Right ventricle myocardium superior (tissue), 1 donor: ENCODE measurements at places on chromosomes 12 and 14. TPM values are rescaled to one million over a fixed set of nuclear protein-coding genes. Genes with fewer than 3 reads are reported as not detected.

DNA sequence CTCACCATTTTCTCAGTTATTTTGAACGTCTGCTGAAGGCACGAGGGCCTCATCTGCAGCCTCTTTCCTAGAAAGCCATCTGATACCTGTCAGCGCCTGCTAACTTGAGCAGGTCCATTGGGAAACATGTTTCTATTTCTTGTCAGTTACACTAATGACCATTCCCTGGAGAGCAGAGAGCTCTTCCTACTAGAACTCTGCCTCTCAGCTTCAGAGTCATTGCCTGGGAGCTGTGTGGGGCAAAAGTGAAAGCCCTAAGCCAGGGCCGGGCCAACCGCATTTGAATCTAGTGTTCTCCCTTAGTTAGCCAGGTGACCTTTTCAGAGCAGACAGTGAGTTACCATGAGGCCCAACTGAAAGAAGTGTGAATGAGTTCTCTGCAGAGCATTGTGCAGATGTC lies 135.8 kb downstream of the EML1 start:
- DNase-seq = no peak

GRCh38 chr12:52537101-52537500 lies 15.8 kb downstream of the KRT71 start:
- DNase-seq = no peak

DNA sequence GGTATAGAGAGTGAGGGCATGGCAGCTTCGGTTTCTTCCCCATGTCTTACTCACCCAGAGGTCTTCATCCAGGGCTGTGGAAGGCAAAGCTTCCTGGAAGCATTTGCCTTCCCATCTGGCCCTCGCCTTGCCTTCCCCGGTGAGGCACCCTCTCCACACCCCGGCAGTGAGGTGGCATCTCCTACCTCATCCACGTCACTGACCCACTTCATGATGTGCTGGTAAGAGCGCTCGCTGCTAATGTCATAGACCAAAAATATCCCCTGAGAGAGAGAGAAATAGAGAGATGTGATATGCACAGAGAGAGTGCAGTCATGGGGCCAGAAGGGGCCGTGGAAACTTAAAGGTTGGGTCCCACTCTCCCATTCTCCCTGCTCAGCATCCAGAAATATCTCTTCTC lies 8.3 kb upstream of the GPX2 start:
- peak; percentile 64 for DNase-seq

DNA sequence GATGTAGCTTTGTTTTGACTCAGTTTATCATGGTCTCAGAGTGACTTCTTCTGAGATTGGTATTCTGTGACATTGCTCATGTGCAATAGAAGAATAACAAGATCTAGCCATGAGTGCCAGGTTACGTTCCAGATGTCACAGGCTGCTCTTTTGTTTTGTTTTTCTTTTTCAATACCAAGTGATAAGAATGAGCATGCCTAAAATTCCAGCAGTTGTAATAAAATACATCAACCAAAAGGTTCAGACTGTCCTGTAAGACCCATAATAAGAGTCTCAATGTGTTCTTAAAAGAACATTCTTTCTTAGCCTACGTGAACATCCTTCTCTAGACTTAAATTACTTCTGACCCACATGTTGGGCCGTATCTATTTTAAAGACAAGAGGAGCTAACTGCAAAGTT lies 669.2 kb downstream of the DIO2 start:
- no peak for DNase-seq

- DNase-seq = no peak
Observed at GRCh38 chr14:99043756-99044155, 228.2 kb downstream of the BCL11B start.

DNA sequence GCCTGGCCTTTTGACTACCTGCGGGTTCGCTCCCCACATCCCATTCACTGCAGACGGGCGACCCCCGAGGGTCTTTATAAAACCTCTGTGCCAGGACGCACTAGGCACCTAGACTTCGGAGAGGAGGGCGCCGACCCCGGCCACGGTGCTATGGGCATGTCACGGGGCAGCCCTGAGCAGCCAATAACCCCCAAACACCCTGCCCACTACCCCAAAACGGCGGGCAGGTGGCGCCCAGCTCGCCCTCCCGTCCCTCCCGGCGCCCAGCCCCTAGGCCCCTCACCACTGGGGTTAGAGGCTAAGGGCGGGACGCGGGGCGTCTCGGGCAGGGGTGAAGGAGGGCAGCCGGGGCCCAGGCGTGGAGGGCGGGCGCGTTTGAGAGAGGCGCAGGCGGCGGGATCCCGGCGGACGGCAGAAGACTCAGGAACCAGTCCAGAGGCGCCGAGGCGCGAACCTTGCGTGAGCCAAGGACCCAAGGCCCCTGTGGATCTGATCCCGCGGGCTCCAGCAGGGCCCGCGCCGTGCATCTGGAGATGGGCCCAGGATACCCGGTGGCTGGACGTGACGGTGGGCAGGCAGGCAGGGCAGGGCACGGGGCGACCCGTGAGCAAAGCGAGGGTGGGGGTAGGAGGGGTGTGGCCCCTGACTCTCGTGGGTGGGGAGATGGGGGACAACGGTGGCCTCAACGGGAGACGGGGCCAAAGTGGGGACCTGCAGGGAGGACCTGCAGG lies 11.1 kb downstream of the KRT85 start:
- no peak for DNase-seq

- DNase-seq = no peak
Observed at GRCh38 chr14:59101476-59101875, 87.0 kb upstream of the DAAM1 start.

DNA sequence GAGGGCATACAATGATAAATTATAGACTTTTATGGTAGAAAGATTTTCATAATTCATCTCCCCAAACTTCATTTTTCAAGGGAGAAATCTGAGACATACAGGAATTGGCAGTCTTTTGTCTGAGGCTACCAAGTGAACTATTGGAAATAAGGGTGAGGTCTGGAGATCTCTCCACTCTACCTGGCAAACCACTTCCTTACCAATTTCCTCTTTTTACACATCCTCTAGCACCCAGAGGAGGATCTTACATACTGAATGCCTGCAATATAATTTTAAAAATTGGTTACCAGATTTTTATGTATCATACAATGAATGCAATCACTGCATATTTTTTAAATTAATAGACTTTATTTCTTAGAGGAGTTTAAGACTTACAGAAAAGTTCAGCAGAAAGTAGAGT lies 6.6 kb downstream of the PDE6H start:
- DNase-seq = no peak

Gene DPF3
- 25.0 TPM for total RNA-seq

Gene KRT85
- not detected for total RNA-seq

Gene KLHDC1
- 5.9 TPM for total RNA-seq

Gene PPFIA2
- 0.35 TPM for total RNA-seq

Gene KDM5A
- 28.2 TPM for total RNA-seq

Gene ENDOU
- 0.11 TPM for total RNA-seq
